ENCODE measurements at places on chromosomes 12 and 14.

DNA sequence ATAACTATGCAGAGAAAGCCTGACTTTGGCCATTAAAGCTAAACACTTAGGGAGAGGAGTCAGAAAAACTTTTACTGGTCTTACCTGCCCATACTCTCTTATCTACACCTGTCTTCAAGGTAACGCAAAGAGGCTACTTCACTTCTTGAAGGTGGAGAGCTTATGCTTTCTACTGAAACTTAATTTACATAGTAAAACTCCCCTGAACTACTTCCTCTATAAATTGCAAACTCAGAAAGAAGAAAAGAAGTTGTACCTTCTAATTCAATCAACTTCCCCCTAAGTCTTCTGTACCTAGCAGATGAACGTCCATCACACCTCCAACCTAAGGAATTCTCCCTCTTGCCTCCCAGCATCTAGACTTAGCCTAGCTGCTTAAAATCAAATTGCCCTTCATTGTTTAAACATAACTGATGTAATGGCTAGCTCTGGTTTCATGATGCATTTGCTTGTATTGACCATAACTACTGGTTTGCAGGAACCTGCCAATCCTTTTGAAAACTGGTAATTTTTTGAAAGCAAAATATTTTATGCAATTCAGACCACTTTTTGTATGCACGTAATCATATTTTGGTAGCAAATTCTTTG, 87.7 kb downstream of the STON2 start:
- DNase-seq: no peak

- DNase-seq: peak; percentile 29
Measured at GRCh38 chr14:71235875-71236274, 328.6 kb downstream of the PCNX1 start.

DNA sequence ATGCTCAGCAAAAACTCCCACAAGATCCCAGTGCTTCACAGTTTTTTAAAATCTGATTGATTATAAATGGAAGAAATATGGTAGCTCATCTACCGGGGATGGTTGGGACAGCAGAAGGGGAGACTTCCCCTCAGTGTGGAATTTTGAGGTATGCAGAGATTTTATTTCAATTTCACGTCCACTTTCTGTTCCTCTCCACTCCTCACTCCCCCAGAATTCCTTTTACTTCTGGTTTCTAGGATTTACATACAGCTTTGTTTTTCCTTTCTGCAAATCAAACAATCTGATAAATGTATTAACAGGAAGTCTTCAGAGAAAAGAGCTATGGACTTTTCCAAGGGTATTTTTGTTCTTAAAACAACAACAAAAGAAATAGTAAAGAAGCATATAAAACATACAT, 181.5 kb upstream of the ARHGAP5 start:
- no peak for DNase-seq

DNA sequence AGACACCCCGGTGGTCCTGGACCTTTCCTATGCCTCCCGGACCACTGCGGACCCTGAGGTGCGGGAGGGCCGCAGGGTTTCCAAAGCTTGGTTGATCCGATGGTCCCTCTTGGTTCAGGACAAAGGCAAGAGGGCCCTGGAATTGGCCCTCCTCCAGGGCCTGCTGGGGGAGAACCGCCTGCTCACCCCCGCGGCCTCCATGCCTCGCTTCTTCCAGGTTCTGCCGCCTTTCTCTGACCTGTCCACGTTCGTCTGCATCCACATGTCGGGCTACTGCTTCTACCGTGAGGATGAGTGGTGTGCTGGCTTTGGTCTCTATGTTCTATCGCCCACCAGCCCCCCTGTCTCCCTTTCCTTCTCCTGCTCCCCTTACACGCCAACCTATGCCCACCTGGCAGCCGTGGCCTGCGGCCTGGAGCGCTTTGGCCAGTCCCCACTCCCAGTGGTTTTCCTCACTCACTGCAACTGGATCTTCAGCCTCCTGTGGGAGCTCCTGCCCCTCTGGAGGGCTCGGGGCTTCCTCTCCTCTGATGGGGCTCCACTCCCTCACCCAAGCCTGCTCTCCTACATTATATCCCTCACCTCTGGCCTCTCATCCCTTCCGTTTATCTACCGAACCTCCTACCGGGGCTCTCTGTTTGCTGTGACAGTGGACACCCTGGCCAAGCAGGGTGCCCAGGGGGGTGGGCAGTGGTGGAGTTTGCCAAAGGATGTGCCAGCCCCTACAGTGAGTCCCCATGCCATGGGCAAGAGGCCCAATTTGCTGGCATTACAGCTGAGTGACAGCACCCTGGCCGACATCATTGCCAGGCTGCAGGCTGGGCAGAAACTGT, 13.8 kb downstream of the CBLN3 start:
- no peak for DNase-seq

DNA sequence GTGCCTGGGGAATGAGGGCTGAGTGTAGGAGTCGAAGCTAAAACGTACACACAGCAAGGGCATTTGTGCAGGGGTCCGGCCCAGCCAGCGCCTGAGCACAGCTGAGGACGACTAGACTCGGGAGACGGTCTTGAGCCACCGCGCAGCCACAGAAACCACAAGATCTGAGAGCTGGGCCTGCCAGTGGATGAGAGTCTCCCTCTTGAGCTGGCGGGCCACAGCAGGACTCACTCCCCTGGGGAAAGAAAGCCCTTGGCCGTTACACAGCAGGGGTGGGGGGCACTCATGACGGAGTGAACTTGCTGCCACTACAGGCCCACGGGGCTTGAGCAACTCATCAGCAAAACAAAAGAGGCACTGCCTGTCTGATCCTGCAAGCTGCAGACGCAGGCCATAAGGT, 23.0 kb downstream of the STX2 start:
- DNase-seq: no peak

- DNase-seq: no peak
Measured at GRCh38 chr12:49330631-49331379, 6.2 kb downstream of the C1QL4 start.

- DNase-seq: no peak
Measured at GRCh38 chr12:78155546-78155945, 324.9 kb downstream of the NAV3 start.

DNA sequence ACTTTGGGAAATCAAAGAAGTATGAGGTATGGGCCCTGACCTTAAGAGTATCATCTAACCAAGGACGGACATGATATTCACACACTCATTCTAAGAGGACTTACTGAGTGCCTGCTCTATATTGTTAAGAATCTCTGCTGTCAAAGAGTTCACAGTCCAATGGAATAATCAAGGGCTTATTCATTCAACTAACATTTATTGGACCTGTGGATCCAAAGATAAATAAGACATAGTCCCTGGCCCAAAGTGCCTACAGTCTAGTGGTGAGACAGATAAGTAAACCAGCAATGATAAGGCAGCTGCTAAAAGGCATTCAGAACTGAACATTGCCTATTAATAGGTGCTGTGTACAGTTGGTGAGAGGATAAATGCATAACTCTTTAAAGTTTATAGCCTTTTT, 11.0 kb downstream of the WDR20 start:
- no peak for DNase-seq

GRCh38 chr14:64061706-64062105, 208.9 kb downstream of the SYNE2 start:
- no peak for DNase-seq

- DNase-seq: no peak
Measured at GRCh38 chr12:95182868-95183415, 34.3 kb downstream of the FGD6 start.

- no peak for DNase-seq
Measured at GRCh38 chr14:75042035-75042434, 9.2 kb downstream of the MLH3 start.

DNA sequence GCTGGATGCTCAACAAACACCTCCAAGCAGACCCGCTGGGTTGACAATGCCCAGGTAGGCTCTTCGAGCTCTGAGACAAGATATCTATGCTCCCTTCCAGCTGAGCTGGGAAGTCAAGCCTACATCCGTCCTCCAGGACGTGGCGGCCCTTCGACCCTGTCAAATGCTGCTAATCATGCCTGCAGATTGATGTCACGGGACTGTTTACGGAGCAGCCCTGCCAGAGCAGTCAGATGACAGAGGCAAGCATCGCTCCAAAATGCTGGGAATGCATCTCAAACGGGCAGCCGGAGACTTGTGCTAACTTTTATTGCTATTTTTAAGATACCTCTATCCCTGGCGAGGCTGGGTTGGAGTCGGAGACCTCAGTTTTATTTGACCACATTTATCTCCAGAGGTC, 139.2 kb downstream of the NTF3 start:
- DNase-seq: no peak

DNA sequence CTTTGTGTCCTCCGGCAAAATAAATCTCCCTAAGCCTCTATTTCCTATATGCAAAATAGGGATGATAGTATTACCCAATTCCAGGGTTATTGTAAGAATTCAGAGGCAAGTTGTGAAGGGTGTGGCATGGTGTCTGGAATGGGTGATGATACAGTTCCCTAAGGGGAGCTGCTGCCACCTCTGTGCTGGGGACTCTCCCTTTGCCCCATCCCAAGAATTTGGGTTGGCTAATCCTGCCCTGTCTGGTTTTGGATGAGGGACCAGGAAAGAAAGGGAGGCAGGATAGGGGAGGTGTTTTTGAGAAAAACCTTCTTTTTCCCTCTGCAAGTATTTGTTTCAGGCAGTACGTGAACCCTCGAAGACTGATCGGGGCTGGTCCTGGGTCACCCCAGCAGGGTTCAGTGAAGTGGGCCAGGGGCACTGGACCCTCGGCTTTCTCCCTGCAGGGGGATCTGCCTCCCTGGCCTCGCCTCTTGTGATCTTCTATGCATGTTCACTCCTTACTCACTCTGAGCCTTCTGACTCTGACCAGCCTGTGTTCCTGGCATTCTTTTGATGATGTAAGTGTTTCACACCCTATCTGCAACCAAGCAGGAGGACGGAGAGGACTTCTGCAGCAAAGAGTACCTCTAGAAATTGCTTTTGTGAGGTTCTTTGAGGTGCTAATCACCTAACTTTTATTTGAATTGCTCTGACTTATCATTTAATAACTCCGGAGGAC, 60.8 kb downstream of the RASSF3 start:
- no peak for DNase-seq

GRCh38 chr12:45728630-45729232, 775 bp upstream of the ARID2 start:
- peak; percentile 98 for DNase-seq

DNA sequence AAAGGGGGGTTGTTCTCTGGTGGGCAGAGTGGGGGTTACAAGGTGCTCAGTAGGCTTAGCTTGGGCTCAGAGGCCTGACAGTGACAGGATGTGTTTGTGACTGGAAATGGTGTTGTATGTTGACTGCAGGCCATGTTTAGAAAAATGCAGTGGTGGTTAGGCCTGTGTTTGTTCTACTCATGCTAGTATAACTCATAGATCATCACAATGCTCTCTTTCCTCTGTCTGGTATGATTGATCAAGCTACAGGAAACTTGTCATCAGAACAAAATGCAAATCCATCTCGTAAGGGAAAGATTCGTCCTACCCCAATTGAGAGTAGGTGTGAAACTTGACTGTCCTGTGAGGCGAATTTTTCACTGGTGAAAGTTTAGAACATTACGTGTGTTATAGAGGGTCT, 11.8 kb downstream of the TPH2 start:
- no peak for DNase-seq

- no peak for DNase-seq
Measured at GRCh38 chr12:45214749-45215418, 1.0 kb upstream of the ANO6 start.

DNA sequence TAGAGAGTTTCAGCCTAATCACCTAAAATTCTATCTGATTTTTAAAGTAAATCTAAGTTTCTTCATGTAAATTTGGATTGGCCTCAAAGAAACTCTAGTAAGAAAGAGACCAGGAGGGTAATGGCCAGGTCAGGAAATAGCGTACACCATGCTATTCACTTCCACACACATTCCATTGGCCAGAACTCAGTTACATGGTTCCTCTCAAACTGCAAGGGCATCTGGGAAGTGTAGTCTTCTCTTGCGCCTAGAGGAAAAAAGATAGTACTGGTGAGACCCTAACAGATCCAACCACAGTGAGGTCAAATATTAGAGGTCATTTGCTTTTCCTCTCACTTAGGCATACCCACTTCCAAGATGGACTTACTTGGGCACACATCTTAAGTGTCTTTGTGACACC, 39.1 kb downstream of the MBIP start:
- DNase-seq: no peak

GRCh38 chr12:103850429-103850828, 9.4 kb upstream of the NT5DC3 start:
- DNase-seq: no peak

DNA sequence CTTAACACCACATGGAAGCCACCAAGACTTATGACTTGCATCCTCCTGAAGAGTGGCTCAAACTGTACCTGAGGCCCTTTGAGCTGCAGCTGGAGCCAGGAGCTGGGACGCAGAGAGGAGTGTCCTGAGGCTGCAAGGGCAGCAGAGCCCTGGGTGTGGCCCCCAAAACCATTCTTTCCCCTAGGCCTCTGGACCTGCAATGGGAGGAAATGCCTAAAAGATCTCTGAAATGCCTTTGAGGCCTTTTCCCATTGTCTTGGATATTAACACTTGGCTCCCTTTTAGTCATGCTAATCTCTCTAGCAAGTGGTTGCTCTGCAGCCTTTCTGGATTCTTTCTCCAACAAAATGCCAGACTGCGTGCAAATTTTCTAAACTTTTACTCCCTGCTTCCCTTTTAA, 156.1 kb downstream of the SLC38A4 start:
- DNase-seq: no peak

- no peak for DNase-seq
Measured at GRCh38 chr12:49026678-49027480, 8.3 kb upstream of the PRKAG1 start.

DNA sequence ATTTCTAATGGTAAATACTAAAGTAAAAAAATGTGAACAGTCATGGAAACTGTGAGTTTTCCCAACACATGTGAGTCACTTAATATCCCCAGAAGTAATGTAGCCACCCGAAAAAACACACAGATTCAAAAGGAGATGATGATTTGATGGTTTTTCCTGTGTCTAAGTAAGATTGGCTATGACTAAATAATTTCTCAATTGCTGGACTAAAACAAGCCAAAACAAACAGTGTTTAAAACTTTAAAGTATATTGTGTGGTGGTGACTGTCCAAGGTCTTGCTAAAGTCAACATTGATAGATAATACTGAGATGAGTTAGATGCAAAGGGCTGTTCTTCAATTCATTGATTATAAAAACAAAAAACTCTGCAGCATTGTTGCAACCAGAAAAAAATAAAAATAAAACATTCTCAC, 89.6 kb upstream of the SOX5 start:
- no peak for DNase-seq

DNA sequence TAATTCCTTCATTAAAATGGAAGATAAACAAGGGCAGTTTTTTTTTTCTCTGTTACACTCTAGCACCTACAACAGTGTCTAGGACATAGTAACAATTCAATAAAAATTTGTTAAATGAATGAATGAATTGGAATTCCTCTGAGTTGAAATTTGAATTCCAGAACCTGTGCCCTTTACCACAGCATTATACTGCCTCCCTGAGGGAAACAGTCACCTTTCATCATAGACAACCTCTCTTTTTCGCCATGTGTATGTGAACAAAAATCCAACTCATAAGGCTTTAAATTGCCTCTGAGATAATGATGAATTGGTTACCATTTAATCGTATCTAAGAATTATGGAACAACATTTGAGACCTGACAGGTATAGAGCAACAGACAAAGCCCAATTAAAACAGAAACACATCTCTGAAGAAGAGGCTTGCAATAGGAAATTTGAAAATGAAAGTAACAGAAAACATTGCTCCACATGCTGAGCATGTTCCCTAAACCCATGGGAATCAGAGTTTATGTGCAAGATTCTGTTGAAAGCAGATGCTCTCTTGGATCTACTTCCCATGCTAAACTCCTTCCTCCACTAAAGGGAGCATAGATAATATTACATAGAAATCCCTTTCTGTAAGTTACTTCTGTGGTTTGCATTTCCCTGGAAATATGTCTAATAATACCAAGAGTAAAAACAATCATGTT, 657.8 kb downstream of the GALC start:
- no peak for DNase-seq

Data from type B pancreatic cell (in vitro differentiated cells).